ENCODE measurements at places on chromosomes 2 and 18. TPM values are rescaled to one million over a fixed set of nuclear protein-coding genes. Genes with fewer than 3 reads are reported as not detected.

GREB1 gene
- total RNA-seq: 22.9 TPM

ANKRD30BL gene
- total RNA-seq: not detected

- DNase-seq: no peak
- H3K27ac ChIP-seq: no peak overlapping the region
- H3K27me3 ChIP-seq: no peaks in the 10 kb centered on the region
These were observed 37.3 kb downstream of the ST3GAL5 start for GRCh38 chr2:85851253-85852151.

KIAA1328 gene
- total RNA-seq: 20.8 TPM

DNA sequence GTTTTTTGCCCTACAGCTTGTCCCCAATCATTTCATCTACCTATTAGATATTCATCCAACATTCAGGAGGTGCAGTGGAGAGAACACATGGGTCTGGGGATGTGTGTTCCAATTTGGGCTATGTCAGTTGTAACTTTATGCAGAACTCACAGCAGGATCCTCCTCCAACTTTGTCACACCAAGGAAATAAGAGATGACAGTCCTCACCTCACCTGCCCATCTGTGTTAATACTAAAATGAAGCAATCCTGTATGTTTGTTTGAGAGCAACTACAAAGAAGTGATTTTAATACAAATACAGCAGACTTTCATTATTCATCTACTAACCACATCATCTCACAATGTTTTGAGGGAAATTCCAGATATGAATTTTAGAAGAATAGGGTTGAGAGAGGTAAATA, 126.7 kb downstream of the ARHGAP15 start:
- H3K27me3 ChIP-seq: peaks cover 24% of the 10 kb centered on the region
- peaks cover 16% of the 10 kb centered on the region for H3K4me1 ChIP-seq
- no peak overlapping the region for H3K4me3 ChIP-seq
- no peak for DNase-seq

- DNase-seq: no peak
- peaks cover 36% of the 10 kb centered on the region for H3K36me3 ChIP-seq
- no peaks in the 10 kb centered on the region for H3K27me3 ChIP-seq
- H3K4me3 ChIP-seq: no peak overlapping the region
These were observed 61.3 kb downstream of the SMAD4 start for GRCh38 chr18:51091270-51091669.

- no peak overlapping the region for H3K4me3 ChIP-seq
- no peaks in the 10 kb centered on the region for H3K27me3 ChIP-seq
- DNase-seq: no peak
- peaks cover 39% of the 10 kb centered on the region for H3K4me1 ChIP-seq
- peaks cover 3% of the 10 kb centered on the region for H3K36me3 ChIP-seq
These were observed 298.7 kb upstream of the COL3A1 start for GRCh38 chr2:188675391-188676009.

PDE1A gene
- 1.9 TPM for total RNA-seq

GRCh38 chr2:42754021-42754775, 9.7 kb downstream of the OXER1 start:
- H3K4me3 ChIP-seq: no peak overlapping the region
- DNase-seq: no peak
- H3K27me3 ChIP-seq: no peaks in the 10 kb centered on the region
- H3K4me1 ChIP-seq: peaks cover 8% of the 10 kb centered on the region
- peaks cover 15% of the 10 kb centered on the region for H3K36me3 ChIP-seq

- H3K4me1 ChIP-seq: no peaks in the 10 kb centered on the region
- H3K27ac ChIP-seq: no peak overlapping the region
- no peak for DNase-seq
- H3K27me3 ChIP-seq: peaks cover 26% of the 10 kb centered on the region
These were observed 17.3 kb upstream of the ARHGAP25 start for GRCh38 chr2:68717305-68717661.

GRCh38 chr2:49240608-49241007, 86.3 kb upstream of the FSHR start:
- H3K27me3 ChIP-seq: no peaks in the 10 kb centered on the region

GRCh38 chr2:57080035-57080434, 896.2 kb downstream of the CCDC85A start:
- H3K4me3 ChIP-seq: no peak overlapping the region
- no peaks in the 10 kb centered on the region for H3K36me3 ChIP-seq
- H3K27me3 ChIP-seq: no peaks in the 10 kb centered on the region
- H3K27ac ChIP-seq: no peak overlapping the region

GRCh38 chr2:197079832-197080555, 153.5 kb upstream of the PGAP1 start:
- peaks cover 10% of the 10 kb centered on the region for H3K4me1 ChIP-seq
- no peak overlapping the region for H3K4me3 ChIP-seq
- H3K36me3 ChIP-seq: peaks cover 2% of the 10 kb centered on the region
- DNase-seq: no peak
- H3K27me3 ChIP-seq: no peaks in the 10 kb centered on the region

DNA sequence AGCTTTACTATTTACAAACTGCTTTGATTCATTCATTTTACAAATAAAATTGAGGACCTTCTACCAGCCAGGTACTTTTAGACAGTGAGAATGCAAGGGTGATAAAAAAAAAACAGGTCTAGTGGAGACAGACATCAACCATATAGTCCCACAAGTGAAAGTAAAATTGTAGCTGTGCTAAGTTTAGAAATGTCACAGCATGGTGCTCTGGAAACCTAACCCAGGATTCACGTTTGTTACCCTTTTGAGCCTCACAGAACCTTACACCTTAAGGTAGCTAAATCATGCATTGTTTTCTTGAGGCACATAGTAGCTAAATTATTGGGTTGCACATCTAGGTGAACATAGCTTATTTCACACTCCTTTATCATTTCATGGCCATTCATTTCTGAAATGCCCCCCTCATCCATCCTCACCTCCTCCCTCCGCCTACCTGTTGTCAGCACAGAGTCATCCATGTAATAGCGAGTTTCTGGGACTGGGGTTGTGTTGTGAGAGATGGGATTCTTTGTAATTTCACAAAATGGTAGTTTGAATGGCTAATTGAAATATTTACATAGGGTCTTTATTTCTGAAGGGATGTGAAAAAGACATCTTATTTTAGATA, 7.1 kb downstream of the MTA3 start:
- H3K27me3 ChIP-seq: no peaks in the 10 kb centered on the region
- H3K4me3 ChIP-seq: no peak overlapping the region
- H3K4me1 ChIP-seq: peaks cover 6% of the 10 kb centered on the region
- peaks cover 37% of the 10 kb centered on the region for H3K36me3 ChIP-seq

DNA sequence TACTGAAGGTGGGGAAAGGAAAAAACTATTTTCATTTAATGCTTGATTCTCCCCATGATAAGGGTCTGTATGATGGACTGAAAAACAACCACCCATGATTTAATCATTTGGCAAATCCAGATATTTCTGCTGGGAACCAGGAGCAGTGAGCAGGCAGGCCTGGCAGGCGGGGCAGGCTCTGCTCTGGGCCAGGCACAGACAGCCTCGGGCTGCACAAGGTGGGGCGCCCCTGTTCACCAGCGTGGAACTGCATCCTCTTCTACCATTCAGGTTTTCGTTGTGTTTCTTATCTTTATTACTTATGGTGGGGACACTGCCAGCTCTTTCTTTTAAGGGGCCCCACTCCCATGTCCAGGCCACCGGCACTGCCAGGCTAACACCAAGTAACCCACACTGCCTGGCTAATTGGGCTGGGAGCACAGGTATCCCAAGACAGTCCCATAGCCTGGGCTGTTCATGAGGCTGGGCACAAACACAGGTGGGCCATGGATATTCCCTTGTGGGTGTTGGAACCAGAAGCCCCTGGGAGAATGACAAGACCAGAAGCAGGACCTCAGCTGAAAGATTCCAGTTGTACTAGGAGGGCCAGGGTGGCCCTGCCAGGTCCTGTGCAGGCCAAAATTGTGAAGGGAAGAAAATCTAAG, 57.1 kb upstream of the RALBP1 start:
- H3K4me3 ChIP-seq: no peak overlapping the region
- DNase-seq: no peak
- H3K27me3 ChIP-seq: no peaks in the 10 kb centered on the region
- H3K27ac ChIP-seq: peak overlapping the region; percentile 95
- H3K36me3 ChIP-seq: no peaks in the 10 kb centered on the region

GRCh38 chr2:236873636-236874035, 212.1 kb upstream of the COPS8 start:
- H3K36me3 ChIP-seq: no peaks in the 10 kb centered on the region
- no peak overlapping the region for H3K4me3 ChIP-seq
- H3K27me3 ChIP-seq: no peaks in the 10 kb centered on the region
- peaks cover 73% of the 10 kb centered on the region for H3K4me1 ChIP-seq
- DNase-seq: no peak

FBXO11 gene
- 102 TPM for total RNA-seq

- H3K36me3 ChIP-seq: no peaks in the 10 kb centered on the region
- no peak overlapping the region for H3K4me3 ChIP-seq
- no peaks in the 10 kb centered on the region for H3K27me3 ChIP-seq
- H3K4me1 ChIP-seq: peaks cover 23% of the 10 kb centered on the region
These were observed 63.3 kb upstream of the UGP2 start for GRCh38 chr2:63778391-63778790.

DNA sequence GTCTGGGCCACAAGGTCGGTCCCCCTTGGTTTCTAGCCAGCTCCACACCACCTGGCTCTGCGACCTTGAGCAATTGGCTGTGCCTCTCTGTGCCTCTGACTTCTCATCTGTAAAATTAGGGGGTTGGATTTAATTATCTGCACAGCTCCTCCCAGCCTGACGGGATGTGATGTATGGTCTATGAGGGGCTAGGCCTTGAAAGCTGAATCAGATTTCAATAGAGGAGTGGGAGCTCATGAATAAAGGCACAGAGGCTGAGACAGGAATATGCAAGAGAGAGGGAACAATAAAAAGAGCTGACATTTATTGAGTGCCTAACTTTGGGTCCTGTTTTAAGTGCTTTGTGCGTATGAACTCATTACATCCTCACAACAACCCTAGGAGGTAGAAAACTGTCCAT, 104.7 kb downstream of the ALK start:
- no peak overlapping the region for H3K27ac ChIP-seq
- no peaks in the 10 kb centered on the region for H3K4me1 ChIP-seq
- H3K4me3 ChIP-seq: no peak overlapping the region
- H3K36me3 ChIP-seq: no peaks in the 10 kb centered on the region
- no peak for DNase-seq

DNA sequence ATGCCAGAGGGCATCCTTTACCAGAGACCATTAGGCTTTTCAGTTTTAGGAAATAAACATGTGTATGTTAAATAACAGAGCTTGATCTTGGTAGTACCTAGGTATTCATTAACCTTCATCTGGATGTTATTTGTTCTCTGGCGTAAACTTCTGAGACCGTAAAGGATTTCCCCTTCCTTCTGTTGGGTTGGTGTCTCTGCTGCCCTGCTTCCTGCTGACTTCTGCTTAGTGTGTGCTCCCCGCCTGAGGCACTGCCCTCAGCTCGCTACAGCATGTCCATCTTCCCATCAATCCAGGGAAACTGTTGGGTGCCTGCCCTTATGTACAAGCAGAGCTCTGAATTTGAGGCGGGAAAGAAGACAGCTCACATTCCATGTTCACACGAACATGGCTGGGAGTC, 177.9 kb downstream of the TPGS2 start:
- no peak overlapping the region for H3K4me3 ChIP-seq
- no peaks in the 10 kb centered on the region for H3K27me3 ChIP-seq
- H3K27ac ChIP-seq: no peak overlapping the region
- DNase-seq: no peak
- no peaks in the 10 kb centered on the region for H3K36me3 ChIP-seq
- no peaks in the 10 kb centered on the region for H3K4me1 ChIP-seq

DUSP19 gene
- 3.5 TPM for total RNA-seq

DNA sequence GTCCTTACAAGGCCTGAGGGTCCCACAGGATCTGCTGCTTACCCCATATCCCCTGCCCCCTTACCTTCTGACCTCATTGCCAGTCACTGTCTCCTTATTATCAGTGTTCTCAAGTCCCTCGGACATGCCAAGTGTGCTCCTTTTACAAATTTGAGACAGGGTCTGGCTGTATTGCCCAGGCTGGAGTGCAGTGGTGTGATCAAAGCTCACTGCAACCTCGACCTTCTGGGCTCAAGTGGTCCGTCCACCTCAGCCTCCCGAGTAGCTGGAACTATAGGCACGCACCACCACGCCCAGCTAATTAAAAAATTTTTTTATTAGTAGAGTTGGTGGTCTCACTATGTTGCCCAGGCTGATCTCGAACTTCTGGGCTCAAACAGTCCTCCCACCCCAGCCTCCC, 141.0 kb downstream of the PHLPP1 start:
- no peak overlapping the region for H3K4me3 ChIP-seq
- no peaks in the 10 kb centered on the region for H3K27me3 ChIP-seq
- peaks cover 9% of the 10 kb centered on the region for H3K4me1 ChIP-seq
- H3K36me3 ChIP-seq: no peaks in the 10 kb centered on the region
- no peak for DNase-seq
- H3K27ac ChIP-seq: no peak overlapping the region

- DNase-seq: no peak
- H3K4me1 ChIP-seq: peaks cover 23% of the 10 kb centered on the region
- no peak overlapping the region for H3K4me3 ChIP-seq
- no peak overlapping the region for H3K27ac ChIP-seq
These were observed 127.5 kb downstream of the COL4A4 start for GRCh38 chr2:227036527-227036926.

DNA sequence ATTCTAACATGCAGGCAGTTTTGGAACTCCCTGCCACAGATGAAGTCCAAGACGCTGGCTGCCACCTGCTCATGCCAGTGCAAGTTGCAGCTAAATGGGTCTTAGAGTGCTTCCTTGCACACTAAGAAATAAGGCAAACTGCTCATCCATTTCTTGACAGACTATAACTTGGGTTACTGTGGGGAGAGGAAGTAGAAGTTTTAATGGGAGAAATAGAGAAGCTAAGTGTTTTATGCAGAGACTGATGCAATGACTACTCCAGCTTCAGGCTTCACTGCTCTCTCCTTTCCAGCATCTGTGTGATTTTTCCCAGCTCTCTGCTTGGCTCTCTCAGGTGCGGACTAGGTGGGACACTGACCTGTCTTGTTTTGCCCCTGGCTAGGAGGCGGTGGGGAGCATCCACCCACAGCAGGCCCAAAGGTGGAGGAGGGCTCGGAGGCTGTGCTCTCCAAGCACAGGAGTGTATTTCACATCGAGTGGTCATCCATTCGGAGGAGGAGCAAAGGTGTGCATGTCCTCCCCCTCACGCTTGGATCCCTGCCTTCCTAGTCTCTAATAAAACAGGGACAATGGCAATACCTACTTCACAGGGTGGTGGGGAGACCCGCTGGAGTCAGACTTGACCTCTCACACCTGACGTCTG, 48.2 kb downstream of the SLC14A2 start:
- H3K4me3 ChIP-seq: no peak overlapping the region
- H3K4me1 ChIP-seq: peaks cover 13% of the 10 kb centered on the region
- no peaks in the 10 kb centered on the region for H3K36me3 ChIP-seq
- peaks cover 1% of the 10 kb centered on the region for H3K27me3 ChIP-seq
- no peak for DNase-seq

DNA sequence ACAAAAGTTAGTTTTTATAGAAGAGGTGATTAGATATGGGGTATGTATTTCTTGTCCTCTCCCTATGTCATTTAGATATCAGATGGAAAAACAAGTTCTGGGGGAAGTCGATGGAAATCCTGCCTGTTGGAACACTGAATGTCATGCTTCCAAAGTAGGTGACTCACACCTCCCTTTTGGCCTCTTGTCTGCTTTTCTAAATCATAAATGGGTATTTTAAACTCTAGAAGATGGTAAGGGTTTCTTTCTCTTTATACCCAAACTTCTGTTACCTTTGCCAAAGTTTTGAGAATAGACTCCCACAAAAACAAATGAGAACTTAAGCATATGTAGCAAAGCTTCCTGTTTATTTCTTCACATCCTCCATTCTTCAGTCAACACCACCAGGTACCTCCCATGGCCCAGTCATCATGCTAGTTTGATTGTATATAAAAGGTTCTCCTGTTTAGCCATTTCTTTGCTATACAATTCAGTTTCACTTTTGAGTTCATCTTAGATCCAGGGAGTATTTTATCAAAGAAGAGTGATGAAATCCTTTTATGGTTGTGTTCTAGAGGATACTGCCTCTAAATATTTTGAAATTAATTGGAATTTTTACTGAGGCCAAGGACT, 63.9 kb downstream of the PRKRA start:
- no peak for DNase-seq
- no peak overlapping the region for H3K27ac ChIP-seq
- no peak overlapping the region for H3K4me3 ChIP-seq

Data from mesothelial cell of epicardium (in vitro differentiated cells).